ENCODE measurements at places on chromosomes 1 and 21. TPM values are rescaled to one million over a fixed set of nuclear protein-coding genes. Genes with fewer than 3 reads are reported as not detected.
A peak's percentile ranks its signal among the peaks of the same experiment; 100 is the strongest.

GRCh38 chr1:176682830-176683535 is 220.0 kb downstream of the PAPPA2 start:
- no peak overlapping the region for H3K27ac ChIP-seq
- no peak for DNase-seq
- no peaks in the 10 kb centered on the region for H3K27me3 ChIP-seq
- no peak overlapping the region for H3K4me3 ChIP-seq

GRCh38 chr1:204345438-204345841 is 14.3 kb downstream of the PLEKHA6 start:
- H3K36me3 ChIP-seq: no peaks in the 10 kb centered on the region
- H3K4me3 ChIP-seq: no peak overlapping the region
- H3K27ac ChIP-seq: no peak overlapping the region
- no peaks in the 10 kb centered on the region for H3K27me3 ChIP-seq
- peaks cover 9% of the 10 kb centered on the region for H3K4me1 ChIP-seq
- no peak for DNase-seq

GRCh38 chr21:41148798-41149197 is 19.2 kb upstream of the BACE2 start:
- H3K27me3 ChIP-seq: no peaks in the 10 kb centered on the region
- no peak for DNase-seq
- no peak overlapping the region for H3K27ac ChIP-seq
- H3K36me3 ChIP-seq: no peaks in the 10 kb centered on the region
- no peak overlapping the region for H3K4me3 ChIP-seq

DNA sequence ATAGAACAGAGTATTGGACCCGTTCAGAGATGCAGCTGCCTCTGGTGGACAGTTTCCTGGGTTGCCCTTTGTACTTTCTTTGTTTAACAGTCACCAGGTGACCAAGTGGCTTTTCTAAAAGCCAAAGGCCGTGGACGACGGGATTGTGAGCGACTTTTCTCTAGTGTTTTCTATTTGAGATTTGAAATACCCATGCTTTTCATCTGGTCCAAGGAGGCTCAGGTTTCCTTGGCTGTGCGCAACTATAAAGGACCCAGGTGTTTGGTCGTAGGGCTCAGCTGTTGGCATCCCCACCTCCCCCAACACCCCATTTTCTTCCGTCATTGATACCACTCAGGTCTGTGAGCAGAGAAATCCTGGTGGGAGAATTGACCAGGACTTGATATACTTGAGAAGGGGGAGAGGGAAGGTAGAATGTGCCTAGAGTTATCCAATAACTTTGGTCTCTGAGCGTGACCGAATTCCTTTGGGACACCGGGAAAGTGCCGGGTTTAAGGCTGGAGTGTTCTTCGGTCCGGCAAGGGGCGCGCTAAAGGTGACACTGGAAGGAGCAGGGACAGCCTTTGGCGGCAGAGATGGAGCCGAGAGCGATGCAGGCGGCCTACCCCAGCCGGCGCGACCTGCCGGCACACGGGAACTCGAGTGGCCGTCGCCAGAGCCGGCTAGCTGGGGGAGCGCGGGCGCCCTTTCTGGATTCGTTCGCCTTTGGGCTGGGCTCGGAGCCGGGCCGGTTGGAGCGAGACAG is 83.4 kb upstream of the BMP8A start:
- peaks cover 25% of the 10 kb centered on the region for H3K4me1 ChIP-seq
- no peaks in the 10 kb centered on the region for H3K36me3 ChIP-seq
- peak overlapping the region; percentile 85 for H3K27ac ChIP-seq
- no peak for DNase-seq
- H3K27me3 ChIP-seq: no peaks in the 10 kb centered on the region
- peak overlapping the region; percentile 80 for H3K4me3 ChIP-seq

DNA sequence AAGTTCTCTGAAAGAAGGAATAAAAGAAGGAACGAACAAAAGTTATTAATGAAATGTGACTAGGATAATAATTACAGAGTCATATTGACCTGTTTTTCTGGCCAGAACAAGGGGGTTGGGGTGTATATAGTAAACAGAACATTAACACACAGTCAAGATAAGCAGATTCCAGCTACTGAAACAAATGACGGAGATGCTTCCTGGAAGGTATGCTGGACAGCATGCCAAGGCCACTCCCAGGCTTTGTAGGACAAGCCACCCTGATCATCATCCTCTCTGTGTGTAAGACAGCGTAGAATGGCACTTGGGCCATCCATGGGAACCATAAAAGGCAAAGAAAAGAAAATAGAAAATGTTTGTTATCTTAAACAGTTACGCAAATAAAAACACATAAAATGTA is 120.7 kb downstream of the TGFBR3 start:
- no peak overlapping the region for H3K4me3 ChIP-seq
- no peaks in the 10 kb centered on the region for H3K36me3 ChIP-seq
- no peak overlapping the region for H3K27ac ChIP-seq
- no peaks in the 10 kb centered on the region for H3K27me3 ChIP-seq

GRCh38 chr21:45102391-45102932 is 28.1 kb downstream of the ADARB1 start:
- H3K27me3 ChIP-seq: no peaks in the 10 kb centered on the region
- no peak for DNase-seq
- H3K27ac ChIP-seq: no peak overlapping the region
- no peaks in the 10 kb centered on the region for H3K36me3 ChIP-seq

DNA sequence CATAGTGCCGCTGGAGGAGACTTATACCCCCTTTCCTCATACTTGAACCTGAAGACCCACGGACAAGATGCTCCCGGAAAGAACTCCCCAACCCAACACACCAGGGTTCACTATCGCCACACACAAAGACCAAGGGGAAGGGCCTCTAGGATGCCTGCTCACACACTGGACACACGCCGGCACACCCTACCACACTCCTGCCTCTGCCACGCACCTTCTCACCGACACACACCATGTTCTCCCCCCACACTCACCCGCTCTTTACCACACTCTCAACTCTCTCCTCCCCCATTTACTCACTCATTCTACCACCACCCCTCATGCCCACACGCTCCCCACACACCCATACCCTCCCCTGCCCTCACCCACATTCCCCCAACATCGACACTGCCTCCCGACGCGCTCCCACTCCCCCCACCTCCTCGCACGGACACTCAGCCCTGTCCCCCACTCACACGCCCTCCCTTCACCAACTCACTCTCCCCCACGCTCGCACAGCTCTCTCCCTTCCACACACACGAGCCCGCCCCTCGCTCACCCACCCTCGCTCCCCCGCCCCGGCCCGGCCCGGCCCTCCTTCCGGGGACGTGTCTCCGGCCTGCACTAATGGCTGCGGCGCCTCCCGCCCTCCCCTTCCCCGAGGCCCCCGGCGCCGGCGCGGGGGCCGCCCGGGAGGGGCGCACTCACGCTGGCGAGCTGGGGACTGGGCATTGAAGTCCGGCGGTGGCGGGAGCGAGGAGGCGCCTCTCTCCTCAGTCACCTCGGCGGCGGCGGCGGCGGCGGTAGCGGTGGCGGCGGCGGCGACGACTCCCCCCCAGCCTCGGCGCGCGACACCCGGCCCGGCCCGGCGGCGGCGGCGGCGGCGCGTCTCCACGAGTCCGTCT is 626 bp downstream of the PTP4A2 start:
- H3K36me3 ChIP-seq: no peaks in the 10 kb centered on the region
- peak overlapping the region; percentile 76 for H3K27ac ChIP-seq
- DNase-seq: peak; percentile 82
- no peaks in the 10 kb centered on the region for H3K27me3 ChIP-seq

DNA sequence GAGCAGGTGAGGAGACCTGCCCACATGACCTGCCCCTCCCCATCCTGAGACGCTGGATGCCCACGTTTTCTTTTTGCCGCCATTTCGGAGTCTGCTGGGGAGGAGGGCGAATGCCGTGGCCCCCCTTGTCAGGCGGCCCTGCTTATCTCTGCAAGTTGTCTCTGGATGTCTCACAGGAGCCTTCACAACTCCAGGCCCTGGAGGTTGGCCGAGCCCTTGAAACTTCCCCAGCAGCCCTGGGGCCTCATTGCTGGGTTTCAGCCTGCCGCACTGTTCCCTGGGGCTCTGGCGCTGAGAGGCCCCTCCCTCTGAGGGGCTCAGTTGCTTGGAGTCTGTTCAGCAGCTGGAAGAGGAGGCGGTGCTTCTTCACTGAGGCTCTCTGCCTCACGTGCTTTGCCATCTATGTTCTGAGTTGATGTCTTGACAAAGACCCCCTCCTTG is 29.8 kb upstream of the ZBTB21 start:
- peak; percentile 44 for DNase-seq
- no peaks in the 10 kb centered on the region for H3K36me3 ChIP-seq
- H3K4me1 ChIP-seq: peaks cover 10% of the 10 kb centered on the region
- H3K4me3 ChIP-seq: no peak overlapping the region
- H3K27me3 ChIP-seq: no peaks in the 10 kb centered on the region

- no peak for DNase-seq
- no peaks in the 10 kb centered on the region for H3K27me3 ChIP-seq
- no peak overlapping the region for H3K27ac ChIP-seq
Observed at GRCh38 chr1:237938068-237938467, 47.3 kb upstream of the ZP4 start.

DNA sequence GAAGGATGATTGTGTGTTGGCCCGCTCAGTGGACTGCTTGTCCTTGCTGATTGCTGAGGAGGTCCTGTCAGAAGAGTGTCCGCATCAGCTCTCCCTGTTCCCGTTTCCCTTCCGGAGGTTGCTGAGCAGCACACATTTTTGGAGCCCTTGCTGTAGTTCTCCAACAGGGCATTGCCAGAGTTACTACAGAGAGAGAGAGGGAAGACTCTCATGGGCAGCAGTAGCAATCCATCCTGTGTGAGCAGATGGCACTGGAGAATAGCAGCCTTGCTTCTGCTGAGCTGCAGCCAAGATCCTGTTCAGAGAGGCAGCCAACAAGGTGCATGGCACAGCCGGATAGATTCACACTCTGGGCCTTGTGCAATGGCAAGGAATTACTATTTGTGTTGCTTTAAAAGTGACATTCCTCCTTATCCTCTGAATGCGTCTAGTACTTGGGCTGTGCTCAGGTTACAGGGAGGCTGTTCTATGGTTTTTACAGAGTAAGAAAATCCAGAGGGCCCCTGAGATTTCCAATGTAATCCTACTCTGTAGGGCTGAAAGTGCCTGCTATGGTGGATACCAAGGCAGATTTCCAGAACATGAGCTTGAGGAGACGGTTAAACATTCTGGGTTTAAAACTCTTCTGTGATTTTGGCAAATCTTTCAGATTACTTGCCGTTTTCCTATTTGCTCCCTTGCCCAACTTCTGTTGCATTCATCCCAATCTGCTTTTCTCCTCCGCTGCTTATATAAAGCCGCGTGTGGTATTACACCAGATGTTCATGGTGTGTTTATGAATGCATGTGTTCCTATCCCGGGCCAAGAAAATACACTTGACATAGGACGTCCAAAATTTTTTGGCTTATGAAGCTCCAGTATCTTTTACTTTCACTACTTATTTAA is 27.4 kb downstream of the AK4 start:
- no peak for DNase-seq
- H3K36me3 ChIP-seq: no peaks in the 10 kb centered on the region
- H3K27me3 ChIP-seq: no peaks in the 10 kb centered on the region
- H3K4me3 ChIP-seq: no peak overlapping the region
- no peak overlapping the region for H3K27ac ChIP-seq
- H3K4me1 ChIP-seq: peaks cover 6% of the 10 kb centered on the region

DNA sequence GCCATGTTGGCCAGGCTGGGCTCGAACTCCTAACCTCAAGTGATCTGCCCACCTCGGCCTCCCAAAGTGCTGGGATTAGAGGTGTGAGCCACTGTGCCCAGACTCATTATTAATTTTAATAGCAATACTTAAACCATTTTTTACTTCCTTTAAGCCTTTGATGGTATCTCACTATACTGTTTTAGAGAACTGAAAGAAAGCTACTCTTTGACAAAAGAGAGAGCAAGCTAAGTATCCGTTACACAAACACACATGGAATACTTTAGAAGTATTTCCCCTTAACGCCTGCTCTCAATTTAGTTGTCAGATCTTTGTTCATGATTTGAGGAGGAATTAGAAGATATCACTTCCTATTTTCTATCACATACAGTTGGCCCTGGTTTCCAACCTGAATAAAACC is 189.4 kb downstream of the COP1 start:
- no peaks in the 10 kb centered on the region for H3K36me3 ChIP-seq
- H3K27me3 ChIP-seq: no peaks in the 10 kb centered on the region
- H3K4me1 ChIP-seq: no peaks in the 10 kb centered on the region
- H3K4me3 ChIP-seq: no peak overlapping the region

DNA sequence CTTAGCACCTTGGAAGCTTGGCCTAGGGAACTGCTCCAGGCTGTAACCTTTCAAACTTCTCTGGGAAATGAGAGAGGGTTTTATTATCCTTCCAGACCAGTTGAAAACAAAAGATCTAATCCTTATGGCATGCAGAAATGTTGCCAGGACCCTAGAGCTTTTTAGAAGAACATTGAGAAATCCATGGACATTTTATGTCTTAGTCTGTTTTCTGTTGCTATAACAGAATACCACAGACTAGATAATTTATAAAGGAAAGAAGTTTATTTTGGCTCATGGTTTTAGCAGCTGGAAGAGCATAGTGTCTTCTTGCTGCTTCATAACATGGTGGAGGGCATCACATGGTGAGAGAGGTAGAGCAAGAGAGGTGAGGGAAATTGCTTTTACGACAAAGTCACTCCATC is 25.8 kb downstream of the OSBPL9 start:
- no peak for DNase-seq
- H3K27me3 ChIP-seq: no peaks in the 10 kb centered on the region
- peaks cover 20% of the 10 kb centered on the region for H3K4me1 ChIP-seq

- DNase-seq: no peak
- peaks cover 5% of the 10 kb centered on the region for H3K4me1 ChIP-seq
- H3K27ac ChIP-seq: no peak overlapping the region
- H3K36me3 ChIP-seq: no peaks in the 10 kb centered on the region
- no peaks in the 10 kb centered on the region for H3K27me3 ChIP-seq
Observed at GRCh38 chr1:42264511-42265190, 70.4 kb downstream of the FOXJ3 start.

GRCh38 chr1:63742526-63742925 is 31.3 kb upstream of the ROR1 start:
- DNase-seq: no peak
- no peak overlapping the region for H3K4me3 ChIP-seq
- H3K36me3 ChIP-seq: no peaks in the 10 kb centered on the region
- no peaks in the 10 kb centered on the region for H3K4me1 ChIP-seq
- no peaks in the 10 kb centered on the region for H3K27me3 ChIP-seq

- no peaks in the 10 kb centered on the region for H3K36me3 ChIP-seq
- no peaks in the 10 kb centered on the region for H3K4me1 ChIP-seq
- no peaks in the 10 kb centered on the region for H3K27me3 ChIP-seq
- H3K27ac ChIP-seq: no peak overlapping the region
- no peak overlapping the region for H3K4me3 ChIP-seq
Observed at GRCh38 chr1:236457775-236458174, 63.7 kb downstream of the EDARADD start.

CD1E gene
- not detected for total RNA-seq

GCSAML gene
- 0.35 TPM for total RNA-seq

AJAP1 gene
- total RNA-seq: 7.1 TPM

CELA2A gene
- total RNA-seq: not detected

ERG gene
- total RNA-seq: 7.0 TPM

Data from ovary (tissue), 10 donors.